Left cardiac atrium (tissue), 4 donors: ENCODE measurements at places on chromosomes 2 and 18. TPM values are rescaled to one million over a fixed set of nuclear protein-coding genes. Genes with fewer than 3 reads are reported as not detected.
A peak's percentile ranks its signal among the peaks of the same experiment; 100 is the strongest.

Gene CCDC141
- total RNA-seq = 79.4 TPM

DNA sequence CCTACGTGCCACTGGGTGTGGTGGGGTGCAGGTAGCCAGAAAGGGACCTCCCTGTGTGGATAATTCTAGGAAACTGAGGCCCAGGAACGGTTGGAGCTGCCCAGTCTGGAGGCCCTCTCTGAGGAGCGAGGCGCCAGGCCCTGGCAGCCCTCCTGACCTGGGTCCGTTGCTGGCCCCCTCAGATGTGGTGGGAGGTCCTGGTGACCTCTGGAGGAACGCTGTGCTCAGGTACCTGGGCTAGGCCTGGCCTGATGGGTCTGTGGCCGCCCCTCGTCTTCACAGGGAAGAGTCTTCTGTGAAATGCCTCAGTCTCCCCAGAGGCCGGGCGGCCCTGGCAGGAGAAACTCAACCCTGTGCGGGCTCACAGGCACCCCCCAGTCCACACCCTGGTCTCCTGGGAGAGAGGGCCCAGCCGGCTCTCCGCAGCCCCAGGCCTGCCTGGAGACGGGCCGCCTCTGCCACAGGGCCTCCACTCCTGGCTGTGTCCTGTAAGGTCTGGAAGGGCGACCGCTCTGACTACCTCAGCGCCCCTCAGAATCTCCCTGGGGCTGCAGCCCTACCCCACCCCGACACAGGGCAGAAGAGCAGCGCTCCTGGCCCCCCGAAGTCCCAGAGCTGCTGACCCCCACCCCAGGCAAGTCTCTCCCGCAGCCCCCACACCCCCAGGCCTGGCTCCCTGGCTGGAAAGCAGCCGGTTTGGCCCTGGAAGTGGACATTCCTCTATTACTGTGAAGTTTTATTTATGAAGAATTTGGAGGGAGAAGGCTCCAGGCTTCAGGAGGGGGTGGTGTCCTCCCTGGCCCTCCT, 3.7 kb downstream of the B3GNT7 start:
- no peak for DNase-seq

DNA sequence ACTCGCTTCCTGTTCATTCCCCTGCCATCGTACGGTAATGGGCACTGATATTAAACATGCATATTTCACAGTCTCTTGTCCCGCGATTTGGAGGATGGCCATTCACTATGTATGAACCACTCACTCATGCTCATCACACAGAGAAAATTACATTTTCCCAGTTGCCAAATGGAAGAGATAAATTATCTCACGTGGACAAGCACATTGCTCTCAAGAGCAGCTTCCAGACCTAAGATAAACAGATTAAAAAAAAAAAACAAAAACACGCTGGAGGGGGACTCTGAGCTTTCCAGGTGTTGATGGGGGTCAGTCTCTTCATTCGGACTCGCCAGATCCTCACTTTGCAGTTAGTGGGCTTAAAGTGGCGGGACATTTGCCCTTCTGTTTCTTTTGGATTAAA, 1.7 kb upstream of the MAPK4 start:
- no peak for DNase-seq

DNA sequence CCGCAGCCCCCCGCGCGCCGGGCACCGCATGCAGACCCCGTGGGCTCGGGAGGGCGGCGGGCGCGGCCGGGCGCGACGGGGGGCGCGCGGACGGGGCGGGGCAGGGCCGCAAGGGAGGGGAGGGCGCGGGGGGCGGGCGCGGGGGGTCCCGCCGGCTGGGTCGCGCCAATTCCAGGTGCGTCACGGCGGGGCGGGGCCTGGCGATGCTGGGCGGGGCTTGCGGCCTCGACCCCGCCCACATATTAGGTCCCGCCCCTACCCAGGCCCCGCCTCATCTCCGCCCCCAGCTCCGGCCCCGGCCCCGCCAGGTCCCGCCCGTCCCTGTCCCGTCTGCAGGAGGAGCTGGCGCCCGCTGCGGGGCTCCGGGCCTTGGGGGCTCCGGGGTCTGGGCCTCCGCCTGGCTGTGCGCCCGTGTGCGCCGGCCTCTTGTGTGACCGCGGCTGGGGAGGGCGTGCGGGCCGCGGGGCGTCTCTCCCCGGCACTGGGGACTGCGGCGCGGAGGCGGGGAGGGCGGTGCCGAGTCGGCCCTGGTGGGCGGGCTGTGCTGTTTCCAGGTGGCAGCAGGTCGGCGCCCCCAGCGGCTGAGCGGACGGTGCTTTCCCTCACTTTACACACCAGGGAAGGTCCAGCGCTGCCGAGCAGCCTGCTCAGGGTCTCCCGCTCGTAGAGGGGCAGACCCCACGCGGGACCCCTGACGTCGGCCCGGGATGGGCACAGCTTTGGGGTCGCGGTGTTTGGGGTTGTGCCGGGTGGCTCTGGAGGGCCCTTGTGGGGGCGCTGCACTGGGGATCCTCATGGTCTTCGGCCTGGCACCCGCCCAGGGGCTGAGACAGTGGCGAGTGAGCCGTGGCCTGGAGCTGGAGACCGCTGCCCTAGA, 554 bp downstream of the ING5 start:
- peak; percentile 84 for DNase-seq

- no peak for DNase-seq
Observed at GRCh38 chr2:158359846-158360245, 96.7 kb downstream of the CCDC148 start.

GRCh38 chr18:44130376-44130942, 550.2 kb upstream of the SETBP1 start:
- peak; percentile 23 for DNase-seq

DNA sequence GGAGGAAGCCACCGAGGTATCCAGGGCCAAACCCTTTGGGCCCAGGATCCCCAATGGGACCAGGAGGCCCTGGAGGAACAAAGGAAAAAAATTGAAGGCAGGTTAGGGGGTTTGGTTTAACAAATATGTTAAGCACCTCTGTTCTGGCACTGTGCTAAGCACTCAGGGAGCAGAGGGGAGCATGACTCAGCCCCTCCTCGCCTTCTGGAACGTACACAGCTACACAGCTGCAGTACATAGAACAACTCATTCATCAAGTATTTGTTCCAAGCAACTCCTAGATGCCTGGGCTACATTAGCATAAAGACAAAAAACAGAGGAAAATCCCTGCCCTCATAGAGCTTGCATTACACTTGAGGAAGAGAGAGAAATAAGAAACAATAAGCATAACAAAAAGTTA, 153.6 kb downstream of the COL4A4 start:
- no peak for DNase-seq

- DNase-seq = no peak
Observed at GRCh38 chr2:52686935-52687334, 1080.7 kb upstream of the CHAC2 start.

GRCh38 chr2:176830362-176830761, 382.2 kb upstream of the HNRNPA3 start:
- DNase-seq = no peak

Gene C2orf72
- total RNA-seq = not detected

GRCh38 chr2:146392631-146393030, 1452.2 kb upstream of the ACVR2A start:
- no peak for DNase-seq

Gene PLEK
- 7.3 TPM for total RNA-seq

GRCh38 chr2:231680285-231680991, 27.9 kb upstream of the PTMA start:
- DNase-seq = no peak

DNA sequence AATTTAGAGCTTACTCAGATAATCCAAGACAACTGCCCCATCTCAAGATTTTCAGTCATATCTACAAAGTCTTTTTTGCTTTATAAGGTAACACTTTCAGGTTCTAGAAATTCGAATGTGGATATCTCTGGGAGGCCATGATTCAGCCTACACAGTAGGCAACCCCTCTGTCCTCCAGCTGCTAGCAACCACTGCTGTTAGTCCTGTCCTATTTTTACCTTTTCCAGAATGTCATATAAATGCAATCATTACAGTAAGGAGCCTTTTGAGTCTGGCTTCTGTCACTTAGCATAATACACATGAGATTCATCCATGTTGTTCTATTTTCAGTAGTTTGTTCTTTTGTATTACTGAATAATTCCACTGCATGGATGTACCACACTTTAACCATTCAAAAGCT, 28.5 kb upstream of the MARCHF7 start:
- no peak for DNase-seq

DNA sequence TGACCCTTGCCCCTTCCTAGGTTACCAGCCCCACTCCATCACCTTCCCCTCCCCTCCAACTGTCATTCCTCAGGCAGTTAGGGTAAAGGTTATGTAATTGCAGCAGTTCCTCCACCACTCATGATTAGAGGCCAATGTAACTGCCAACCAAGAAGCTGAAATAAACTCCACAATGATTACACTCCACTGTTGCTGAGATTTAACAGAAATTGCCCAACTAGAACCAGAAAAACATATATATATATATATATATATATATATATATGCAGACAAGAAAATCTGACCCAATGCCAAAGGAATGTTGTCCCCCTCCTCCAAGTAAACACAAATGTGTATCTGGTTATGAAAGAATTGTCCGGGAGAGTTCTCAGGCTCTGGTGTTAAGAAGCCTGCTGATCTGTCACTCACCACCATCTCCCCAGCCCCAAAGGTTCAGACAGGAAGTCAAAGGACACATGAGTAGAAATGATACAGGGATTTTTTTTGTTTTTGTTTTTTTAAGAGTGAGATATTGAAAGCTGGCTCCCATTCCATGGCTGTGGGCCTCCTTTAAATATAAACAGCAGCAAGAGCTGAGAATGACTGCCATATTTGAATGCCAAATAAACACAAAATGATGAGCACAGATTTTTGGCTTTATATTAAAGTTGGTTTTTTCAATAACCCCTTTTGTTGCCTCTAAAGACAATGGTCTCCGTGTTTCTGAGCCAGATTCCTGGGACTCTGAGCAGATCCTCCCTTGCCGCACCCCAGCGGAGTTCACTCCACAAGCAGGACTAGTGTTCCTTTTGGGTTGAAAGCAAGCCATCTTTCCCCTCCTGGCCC, 127.2 kb upstream of the MAPRE2 start:
- DNase-seq = no peak

Gene SERPINB13
- not detected for total RNA-seq

Gene METTL4
- 5.5 TPM for total RNA-seq

DNA sequence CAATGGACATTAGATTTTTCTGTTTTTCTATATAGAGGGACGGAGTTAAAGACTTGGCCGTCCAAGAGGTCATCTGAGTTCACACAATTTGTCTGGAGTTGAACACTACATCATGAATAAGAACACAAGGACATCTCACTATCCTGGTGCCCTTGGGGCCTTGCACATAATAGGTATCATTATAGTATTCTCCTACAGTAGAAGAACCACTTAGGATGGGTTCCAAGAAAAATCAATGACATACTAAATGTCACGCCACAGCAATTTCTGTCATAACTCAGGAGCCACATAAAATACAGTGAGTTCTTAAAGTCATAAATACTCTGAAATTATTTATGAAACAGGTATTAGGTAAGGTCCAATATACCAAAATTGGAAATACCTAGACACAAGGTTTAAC, 154.4 kb downstream of the NCKAP5 start:
- no peak for DNase-seq

Gene ALPP
- not detected for total RNA-seq

DNA sequence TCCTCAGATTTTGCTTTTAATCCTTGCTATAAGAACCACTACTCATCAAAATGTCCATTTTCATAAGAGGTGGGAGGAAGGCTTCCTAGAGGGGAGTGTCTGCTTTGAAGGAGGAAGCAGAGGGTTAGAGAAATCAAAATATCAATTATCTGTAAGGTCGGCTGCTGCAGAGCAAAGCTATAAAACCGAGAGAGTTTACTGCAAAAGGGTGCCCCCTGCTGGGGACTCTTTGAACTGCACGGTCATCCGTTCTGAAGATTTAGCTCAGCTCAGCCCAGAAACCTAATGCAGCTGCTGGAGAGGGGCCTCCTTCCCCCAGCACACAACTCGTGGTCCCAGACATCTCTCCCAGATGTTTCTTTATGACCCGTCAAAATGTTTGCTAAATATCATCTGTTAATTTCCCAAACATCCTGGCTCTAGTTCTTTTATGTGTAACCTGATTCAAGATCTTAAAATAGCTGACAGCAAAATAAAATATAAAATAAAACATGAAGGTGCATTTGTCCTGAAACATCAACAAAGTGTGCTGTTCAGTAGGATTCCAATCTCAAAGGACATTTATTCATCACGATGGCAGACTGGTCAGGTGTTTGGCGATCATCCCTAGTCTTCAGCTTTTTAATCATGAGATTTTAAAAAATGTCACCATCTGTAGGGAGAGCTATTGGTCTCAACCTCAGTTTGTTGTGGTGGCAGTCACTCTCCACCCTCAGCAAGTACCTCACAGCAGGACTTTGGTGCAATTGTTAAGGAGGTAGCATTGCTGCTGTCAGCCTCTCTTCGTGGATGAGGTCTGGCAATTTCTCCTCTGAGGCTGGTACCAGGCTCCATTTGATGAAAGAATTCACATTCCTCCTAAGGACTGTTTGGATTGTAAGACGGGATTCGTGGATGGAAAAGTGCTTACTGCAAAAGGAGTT, 185.9 kb downstream of the MTX2 start:
- peak; percentile 80 for DNase-seq

Gene SIGLEC15
- not detected for total RNA-seq

Gene CYTIP
- 4.9 TPM for total RNA-seq

- DNase-seq = no peak
Observed at GRCh38 chr18:62876828-62877227, 161.5 kb downstream of the PHLPP1 start.

DNA sequence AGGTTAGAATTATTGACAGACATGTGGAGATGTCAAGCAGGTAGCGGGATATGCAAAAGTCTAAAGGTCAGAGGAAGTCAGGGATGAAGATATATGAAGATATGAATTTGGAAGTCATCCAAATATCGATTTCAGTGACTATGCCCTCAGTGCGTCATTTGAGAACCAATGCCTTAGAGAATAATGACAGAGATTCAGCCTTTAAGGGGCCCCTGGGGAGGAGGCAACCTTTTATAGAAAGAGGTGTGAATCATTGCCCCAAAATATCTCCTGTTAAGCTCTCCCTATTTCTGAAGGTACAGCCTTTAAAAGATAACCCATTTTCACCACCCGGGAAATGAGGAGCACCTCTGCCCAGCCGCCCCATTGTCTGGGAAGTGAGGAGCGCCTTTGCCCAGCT, 223.4 kb downstream of the NCKAP5 start:
- no peak for DNase-seq

Gene SRD5A2
- total RNA-seq = not detected

DNA sequence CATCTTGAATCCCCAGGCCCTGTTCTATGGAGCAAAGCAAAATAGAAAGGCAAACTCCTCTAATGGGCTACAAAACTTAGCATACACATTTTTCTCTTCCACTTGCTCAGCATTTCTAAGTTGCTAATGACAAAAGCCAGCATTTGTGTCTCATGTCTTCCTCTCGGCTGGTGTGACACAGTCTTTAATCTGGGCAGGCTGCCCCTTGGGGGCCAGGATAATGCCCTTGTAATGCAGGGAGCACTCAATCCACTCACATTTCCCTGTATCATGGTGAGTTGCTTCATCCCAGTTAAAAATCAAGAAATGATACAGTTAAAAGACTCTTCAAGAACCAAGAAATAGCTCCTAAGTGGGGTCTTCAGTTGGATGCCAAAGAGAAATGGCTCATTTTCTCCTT, 109.1 kb upstream of the FBXO11 start:
- no peak for DNase-seq

GRCh38 chr2:77521931-77522470, at the start of gene LRRTM4:
TSS of gene LRRTM4 (minus strand) at chr2:77522376.
- DNase-seq = no peak
